Amniotic stem cell (primary cell): ENCODE measurements at places on chromosomes 3 and 15.

DNA sequence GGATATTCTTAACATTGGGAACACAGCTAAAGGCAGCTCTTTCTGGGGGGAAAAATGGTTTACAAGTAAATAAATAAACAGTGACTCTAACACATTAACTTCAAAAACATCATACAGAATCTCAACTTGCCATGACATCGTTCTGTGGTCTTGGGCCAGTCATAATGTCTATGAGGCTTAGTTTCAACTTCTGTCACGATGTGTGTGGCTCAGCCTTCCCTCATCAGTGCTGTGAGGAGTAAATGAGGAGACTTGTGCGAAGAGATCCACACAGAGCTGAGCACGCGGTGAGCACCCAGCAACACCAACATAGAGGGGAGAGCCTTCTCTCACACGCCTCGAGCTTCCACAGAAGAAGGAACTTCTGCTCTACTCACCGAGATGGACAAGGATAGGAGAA is 49.0 kb downstream of the DZIP1L start:
- DNase-seq, result no peak

- no peak for DNase-seq
Measured at GRCh38 chr15:71788646-71789579, 21.4 kb upstream of the NR2E3 start.

- DNase-seq, result no peak
Measured at GRCh38 chr15:89900849-89901248, 7.1 kb upstream of the AP3S2 start.

DNA sequence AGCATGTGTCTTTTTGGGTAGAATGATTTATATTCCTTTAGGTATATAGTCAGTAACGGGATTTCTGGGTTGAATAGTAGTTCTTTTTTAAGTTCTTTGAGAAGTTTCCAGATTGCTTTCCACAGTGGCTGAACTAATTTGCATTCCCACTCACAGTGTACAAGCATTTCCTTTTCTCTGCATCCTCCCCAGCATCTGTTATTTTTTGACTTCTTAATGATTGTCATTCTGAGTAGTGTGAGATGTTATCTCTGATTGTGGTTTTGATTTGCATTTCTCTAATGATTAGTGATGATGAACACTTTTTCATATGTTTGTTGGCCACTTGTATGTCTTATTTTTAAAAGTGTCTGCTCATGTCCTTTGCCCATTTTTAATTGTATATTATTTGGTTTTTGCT is 337.6 kb downstream of the EFHB start:
- no peak for DNase-seq

- no peak for DNase-seq
Measured at GRCh38 chr15:78394026-78394425, 44.0 kb upstream of the IREB2 start.

DNA sequence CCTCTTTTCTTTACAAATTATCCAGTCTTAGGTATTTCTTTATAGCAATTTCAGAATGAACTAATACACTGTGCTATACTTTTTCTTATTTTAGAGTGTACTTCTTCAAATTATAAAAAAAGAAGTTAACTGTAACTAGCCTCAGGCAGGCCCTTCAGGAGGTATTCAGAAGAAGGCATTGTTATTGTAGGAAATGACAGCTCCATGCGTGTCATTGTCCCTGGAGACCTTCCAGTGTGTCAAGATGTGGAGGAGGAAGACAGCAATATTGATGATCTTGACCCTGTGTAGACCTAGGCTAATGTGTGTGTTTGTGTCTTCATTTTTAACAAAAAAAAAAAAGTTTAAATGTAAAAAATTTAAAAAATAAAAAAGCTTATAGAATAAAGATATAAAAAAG is 55.5 kb downstream of the IL12A start:
- no peak for DNase-seq

DNA sequence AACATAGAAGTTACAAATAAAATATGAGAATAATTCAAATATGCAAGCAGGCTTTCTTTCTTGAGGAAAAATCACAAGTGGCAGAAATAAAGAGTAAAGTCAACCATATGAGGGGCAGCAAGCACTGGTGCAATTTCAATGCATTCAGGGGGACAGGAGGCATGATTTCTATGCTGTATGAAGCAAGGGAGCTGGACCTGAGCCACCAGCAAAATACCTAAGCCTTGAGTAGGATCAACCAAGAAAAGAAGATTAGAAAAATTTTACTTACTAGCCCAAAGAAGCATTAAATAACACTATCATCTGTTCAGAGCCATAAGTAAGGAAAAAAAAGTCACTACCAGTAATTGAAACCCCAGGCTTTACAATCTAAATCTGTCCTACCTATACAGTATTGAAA is 6.3 kb downstream of the ADGRG7 start:
- no peak for DNase-seq

DNA sequence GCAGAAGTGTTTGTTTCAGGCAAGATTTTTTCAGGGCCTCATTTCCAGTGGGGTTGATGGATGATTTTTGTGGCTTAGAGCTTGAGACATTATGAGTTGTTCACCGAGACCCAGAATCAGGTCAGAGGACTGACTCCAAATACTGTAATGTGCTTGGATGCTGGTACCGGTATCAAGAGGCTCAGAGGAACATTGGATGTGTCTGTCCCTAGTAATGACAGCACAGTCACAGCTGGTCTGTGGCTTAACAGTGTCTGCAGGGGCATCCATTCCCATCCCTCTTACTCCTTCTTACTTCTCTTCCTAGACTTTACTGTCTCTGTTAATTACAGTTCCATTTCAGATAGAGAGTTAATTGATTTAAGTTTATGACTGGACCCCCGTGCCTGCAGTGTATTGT is 107.8 kb downstream of the PTPRG start:
- no peak for DNase-seq

GRCh38 chr15:92819278-92820235 is 80.6 kb upstream of the CHD2 start:
- DNase-seq, result no peak

DNA sequence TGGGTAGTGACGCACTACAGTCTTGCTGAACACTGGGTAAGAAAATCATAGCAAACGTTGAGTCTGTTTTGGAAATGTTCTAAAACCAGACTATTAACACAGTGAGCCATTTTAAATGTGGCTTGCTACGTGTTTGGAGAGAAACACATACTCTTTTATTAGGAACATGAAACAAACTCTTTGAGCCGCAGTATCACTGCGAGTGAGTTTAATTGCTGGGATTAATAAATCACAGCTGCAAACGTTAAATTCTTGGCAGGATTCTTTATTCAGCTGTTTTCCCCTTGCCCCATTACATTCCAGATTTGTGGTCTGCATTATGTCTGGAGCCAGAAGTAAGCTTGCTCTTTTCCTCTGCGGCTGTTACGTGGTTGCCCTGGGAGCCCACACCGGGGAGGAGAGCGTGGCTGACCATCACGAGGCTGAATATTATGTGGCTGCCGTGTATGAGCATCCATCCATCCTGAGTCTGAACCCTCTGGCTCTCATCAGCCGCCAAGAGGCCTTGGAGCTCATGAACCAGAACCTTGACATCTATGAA is 33.6 kb downstream of the BTD start:
- no peak for DNase-seq

DNA sequence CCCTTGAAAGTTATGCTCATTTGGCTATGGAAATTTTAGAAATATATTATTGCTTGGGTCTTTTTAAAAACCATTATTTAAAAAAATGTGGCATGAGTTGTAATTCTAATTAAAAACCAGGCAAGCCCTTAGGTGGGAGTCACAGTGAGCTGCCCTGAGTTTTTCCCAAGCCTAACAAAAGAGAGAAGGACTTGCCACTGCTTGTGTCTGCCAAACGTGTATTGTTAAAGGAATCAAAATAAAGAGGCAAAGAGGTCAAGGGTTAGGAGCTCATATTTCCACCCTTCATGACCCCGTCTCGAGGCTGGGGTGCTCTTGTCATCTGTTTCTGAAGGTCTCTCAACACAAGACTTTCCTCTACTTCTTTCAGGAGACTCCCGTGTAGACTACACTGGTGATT is 321.1 kb downstream of the ZIC1 start:
- no peak for DNase-seq

DNA sequence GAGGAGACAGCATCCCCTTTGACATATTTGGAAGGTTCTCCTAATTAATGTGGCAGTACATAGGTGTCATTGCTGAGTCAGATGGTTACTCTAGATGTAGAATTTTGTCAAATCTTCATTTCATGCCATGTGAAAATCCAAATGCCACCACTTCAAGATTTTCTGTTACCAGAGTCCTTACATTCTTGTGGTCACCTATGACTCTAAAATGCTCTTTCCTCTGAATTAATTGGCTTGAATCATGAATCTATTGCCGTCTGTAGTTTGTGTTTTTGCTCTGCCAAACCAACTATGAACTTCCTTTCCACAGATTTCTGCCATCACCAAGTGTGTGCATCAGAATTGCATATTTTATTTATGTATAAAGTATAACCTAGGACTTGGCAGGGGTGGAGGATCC is 269.4 kb upstream of the ZPLD1 start:
- DNase-seq, result peak; percentile 16

DNA sequence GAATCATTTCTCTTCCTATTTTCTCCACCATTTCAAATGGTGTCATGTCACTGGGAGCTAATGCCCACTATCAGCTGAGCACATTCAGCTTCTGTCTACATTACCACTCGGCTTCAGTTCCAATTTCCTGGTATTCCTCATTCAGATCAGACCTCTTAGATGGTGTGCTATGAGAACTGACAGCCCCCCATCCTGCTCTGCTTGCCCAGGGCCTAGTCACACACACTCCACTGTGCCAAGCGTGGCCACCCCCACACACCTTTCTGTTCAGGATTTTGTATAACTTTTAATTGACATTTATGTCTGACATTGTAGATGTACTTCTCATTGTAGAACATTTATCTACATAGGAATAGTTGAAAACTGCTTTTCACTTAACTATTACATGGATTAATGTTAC is 146.8 kb downstream of the CDIN1 start:
- no peak for DNase-seq

DNA sequence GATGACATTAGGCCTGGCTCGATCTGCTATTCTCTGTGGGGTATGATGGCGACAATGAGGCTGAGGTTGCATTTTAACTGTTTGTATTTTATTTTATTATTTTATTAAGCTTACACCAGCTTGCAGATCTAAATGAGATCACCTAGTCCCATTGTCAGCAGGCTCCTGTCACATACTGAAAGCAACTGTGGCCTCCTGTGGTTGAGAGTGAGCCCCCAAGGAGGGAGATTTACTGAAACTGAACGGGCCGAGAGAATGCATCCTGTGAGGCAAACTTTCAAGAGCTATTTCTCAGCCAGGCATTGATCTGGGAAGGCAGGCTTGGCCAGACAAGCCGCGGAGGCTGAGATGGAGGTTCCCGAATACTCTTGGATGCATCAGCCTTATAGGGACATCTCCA is 210.4 kb upstream of the ARRDC4 start:
- DNase-seq, result no peak

DNA sequence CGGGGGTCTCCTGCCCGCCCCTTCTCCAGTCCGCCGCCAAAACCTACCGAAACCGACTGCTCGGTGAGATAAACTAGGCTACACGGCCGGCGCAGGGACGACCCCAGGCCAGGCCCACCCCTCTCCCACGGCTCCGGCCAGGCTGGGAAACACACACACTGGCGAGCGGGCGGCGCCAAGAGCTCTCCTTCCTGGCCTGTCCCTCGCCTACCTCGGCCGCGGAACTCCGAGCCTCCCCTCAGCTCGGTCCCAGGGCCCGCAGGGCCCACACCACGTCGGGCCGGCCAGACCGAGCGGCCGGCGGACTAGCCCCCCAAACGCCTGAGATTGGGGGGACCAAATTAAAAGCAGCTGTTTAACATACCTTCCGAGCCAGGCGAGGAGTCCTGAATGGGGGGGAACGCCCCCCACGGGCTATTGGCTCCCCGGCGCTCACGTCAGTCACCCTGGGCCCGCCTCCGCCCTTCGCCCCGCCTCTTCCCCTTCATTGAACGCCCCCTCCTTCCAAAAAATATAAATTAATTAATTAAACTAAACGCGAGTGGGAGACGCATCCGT is 4.0 kb upstream of the SIN3A start:
- peak; percentile 73 for DNase-seq

GRCh38 chr3:50275996-50276761 is 2.7 kb upstream of the LSMEM2 start:
- no peak for DNase-seq

DNA sequence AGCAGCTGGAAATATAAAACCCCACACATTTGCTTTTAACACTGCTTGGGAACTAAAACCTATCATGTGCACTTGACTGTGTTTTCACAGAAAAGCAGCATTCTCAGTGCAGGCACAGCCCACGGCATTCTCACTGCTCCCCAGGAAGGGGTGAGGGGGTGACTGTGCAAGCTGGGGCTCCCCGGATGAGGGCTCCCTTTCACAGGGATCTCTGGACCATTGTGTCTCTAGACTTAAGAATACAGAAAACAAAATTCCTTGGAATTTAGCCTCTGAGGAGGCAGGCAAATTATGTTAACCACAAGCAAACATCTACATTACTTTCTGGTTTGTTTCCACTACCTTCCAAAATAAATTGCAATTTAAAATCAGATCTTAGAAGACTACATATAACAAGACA is 100.3 kb downstream of the FSIP1 start:
- no peak for DNase-seq

DNA sequence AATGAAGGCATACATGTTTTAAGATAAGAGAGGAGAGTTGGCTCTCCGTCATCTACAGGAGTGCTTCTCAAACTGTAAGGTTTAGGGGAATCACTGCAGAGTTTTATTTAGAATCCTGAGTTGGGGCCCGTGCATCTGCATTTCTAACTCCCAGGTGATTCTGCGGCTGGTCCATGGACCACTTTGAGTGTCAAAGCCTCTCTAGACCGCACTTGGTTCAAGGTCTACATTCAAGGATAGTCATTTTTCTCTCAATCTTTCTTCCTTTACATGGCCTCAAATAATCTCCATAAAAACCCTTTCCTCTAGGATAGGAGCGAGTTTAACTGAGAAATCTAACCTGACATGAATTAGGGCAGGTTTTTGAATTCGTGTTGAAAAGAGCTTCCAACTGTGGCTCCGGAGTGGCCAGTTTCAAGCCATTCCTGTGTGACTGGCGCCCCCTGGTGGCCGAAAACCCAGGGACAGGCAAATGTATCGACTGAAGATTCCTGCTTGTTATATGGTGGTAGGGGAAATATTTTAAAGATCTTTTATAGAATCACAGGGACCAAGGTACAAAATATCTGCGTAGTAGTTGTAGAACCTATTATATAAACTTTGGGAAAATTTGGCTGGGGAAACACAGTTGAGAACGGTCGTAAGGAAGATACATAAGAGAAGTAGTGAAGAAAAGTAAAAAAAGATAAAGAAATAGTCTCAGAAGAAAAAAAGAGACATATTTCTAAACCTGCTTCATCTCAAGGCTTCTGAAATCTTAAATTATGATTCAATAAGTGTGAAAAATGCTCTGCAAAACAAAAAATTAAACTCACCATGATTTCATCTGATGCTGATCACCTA is 11.9 kb downstream of the GABRR3 start:
- DNase-seq, result peak; percentile 45

GRCh38 chr3:108546247-108546646 is 35.9 kb upstream of the MYH15 start:
- DNase-seq, result no peak
